ENCODE measurements at places on chromosomes 5 and 9.
A peak's percentile ranks its signal among the peaks of the same experiment; 100 is the strongest.

- peak; percentile 58 for DNase-seq
These were observed 180.1 kb upstream of the MVB12B start for GRCh38 chr9:126146254-126147145.

DNA sequence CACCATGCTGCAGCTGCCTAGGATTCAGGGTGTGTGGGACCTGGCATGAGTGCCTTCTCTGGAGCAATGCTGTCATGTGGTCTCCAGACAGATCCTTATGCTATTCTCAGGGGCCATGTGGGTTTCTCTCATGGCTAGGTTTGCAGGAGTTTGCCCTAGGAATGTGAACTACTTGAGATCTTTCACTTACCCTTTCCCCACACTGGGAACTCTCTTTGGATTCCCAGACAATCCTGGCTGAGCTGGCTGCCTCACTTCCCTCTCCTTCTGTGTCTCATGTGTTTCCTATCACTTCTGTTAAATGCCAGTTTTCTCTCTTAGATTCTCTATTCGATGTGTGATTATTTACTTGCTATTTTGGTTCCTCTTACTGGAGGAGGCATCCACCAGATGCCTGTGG is 270.2 kb upstream of the RASA1 start:
- no peak for DNase-seq

DNA sequence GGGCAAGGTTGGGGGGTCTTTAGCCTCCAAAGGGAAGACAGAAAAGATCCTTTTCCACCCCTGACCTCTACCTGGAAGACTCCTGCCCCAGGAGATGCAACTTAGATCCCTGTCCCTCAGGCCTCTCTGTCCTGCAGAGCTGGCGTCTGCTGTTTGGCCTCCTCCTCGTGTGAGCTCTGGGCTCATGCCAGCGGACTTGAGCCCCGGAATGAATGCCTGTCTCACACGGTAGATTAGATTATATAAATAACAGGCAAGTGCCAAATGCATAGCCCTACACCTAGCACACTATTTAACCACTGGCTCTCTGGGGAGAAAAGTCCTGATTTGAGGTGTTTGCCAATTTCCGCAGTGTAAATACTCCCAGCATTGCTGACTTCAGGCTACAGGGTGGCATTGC is 1.4 kb upstream of the WNK2 start:
- DNase-seq = no peak

GRCh38 chr9:36576866-36577265 is 4.2 kb downstream of the MELK start:
- no peak for DNase-seq

DNA sequence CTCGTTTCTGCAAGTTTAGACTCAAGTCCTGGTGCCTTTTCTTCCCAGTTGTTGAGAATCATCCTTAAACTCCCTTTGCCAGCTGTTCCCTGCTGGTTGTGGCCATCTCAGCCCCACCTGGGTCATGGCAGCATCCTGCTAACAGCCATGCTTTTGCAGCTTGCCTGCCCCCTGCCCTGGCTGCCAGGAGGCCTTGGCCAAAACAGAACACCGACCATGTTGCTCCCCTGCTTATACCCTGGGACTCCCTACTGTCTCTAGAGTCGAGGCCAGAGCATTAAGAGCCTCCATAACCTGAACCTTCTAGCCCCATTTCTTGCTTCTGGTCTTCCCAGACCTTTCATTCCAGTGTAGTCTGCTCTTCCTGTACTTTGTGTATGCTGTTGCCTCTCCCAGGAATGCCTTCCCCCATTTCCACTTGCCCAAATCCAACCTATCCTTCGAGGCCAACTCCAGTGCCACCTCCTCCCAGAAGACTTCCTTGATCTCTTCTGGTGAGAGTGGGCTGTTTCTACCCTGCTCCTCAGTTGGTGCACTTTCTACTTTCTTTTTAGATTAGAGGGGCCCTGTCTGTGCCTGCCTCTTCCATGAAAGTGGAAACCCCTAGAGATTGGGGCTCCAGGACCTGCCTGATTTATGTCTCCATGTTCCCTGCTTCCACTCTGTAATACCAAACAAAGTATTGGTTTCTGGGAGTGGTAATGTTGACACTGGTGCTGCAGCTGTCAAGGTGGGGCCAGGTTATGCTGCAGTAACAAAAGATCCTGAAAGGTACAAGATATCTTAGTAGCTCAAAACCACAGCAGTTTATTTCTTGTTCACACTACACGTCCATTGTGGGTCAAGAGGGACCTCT is 88.2 kb downstream of the AMBP start:
- no peak for DNase-seq
